NCI-H524 (cell line): ENCODE measurements at places on chromosomes 13 and 19.

GRCh38 chr19:53786744-53787143 lies 37.4 kb downstream of the NLRP12 start:
- DNase-seq = no peak

- no peak for DNase-seq
Measured at GRCh38 chr13:75307370-75307949, 174.5 kb downstream of the TBC1D4 start.

DNA sequence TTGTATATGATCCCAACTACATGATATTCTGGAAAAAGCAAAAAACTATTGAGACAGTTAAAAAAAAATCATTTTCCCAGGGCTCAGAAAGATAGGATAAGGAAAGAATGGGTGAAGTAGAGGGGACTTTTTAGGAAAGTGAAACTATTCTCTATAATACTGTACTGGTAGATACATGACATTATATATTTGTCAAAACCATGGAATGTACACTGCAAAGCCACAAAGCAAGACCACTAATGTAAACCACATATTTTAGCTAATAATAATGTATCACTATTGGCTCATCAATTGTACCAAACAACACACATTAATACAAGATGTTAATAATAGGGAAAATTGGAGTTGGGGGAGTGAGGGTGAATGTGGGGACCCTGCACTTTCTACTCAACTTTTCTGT lies 182.6 kb downstream of the EFNB2 start:
- DNase-seq = no peak

DNA sequence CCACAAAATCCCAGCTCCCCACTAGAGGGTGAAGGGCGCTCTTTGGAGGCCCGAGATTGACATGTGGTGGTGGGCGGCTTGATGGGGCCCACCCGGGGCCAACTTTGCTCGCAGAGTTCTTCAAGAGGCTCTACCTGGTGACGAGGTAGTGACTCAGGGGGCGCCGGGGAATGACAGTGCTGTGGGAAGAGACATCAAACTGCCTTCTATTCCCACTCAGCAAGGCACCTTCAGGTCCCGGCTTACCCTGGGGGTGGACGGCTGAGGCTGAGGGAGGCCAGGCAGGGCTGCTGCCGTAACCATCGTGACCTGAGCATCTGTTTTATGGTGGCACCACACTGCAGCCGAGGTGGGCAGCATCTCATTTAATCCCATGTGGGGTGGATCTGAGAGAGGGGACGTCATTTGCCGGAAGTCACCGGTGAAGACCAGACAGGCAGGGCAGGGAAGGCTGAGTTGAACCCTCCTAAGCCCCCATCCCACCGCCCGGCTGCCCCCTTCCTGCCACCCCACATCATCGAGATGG lies 1.6 kb downstream of the LINGO3 start:
- no peak for DNase-seq

- DNase-seq = no peak
Measured at GRCh38 chr13:107531180-107531579, 684.2 kb downstream of the LIG4 start.

DNA sequence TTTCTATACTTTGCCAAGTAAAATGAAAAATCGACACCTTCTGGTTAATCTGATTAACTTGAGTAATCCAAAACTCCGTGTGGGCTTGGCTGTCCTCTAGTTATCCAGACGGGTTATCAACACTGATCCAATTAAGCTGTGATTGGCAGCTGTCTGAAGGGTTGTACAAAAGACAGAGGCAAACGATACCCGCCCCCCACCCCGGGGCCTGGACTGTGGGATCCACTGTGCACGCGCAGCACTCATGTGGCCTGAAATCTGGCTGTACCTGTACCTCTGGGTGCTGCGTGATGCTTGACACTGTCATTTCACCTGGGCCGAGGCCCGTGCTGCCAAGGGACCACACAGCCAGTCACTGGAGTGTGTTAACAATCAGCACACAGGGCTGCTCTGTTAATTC lies 53.5 kb downstream of the COL4A2 start:
- DNase-seq = peak; percentile 42

- DNase-seq = peak; percentile 30
Measured at GRCh38 chr19:44653977-44654774, 10.5 kb downstream of the PVR start.

DNA sequence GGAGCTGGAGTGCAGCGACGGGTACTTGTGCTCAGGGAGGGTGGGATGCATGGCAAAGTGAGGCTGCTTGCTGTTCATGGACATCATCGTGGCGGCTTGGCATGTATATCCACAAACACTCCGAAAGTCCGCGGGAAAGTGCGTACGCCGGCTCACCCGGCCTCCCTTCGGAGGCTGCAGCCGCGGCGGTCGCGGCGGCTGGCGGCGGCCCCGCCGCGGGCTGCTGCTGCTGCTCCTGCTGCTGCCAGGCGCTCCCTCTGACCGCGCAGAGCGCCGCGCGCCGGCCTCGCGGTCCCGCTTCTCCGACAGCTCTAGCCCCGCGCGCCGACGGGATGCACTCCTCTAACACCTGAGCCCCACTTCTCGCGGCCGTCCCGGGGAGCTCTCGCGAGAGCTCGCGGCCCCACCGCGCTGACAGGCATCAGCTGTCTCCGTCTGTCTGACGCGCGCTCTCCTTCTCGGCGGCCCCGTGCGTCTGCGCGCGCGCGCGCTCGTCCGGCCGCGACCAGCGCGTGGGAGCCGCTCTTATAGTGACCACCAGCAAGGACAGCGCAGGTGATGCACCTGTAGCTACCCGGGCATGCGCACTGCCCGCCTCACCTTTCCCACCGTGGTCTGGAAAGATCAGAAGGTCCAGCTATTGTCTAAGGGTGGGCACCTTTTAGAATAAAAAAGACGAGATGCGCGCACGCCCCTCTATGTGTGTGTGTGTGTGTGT lies at the start of gene POU4F1:
Gene POU4F1, minus strand, starts transcription at position 313 of the 718 bp plus-strand sequence. Its CDS starts 226 bp downstream, at position 87.
- DNase-seq = peak; percentile 73

GRCh38 chr13:68110178-68110768 lies 880.1 kb upstream of the PCDH9 start:
- no peak for DNase-seq

DNA sequence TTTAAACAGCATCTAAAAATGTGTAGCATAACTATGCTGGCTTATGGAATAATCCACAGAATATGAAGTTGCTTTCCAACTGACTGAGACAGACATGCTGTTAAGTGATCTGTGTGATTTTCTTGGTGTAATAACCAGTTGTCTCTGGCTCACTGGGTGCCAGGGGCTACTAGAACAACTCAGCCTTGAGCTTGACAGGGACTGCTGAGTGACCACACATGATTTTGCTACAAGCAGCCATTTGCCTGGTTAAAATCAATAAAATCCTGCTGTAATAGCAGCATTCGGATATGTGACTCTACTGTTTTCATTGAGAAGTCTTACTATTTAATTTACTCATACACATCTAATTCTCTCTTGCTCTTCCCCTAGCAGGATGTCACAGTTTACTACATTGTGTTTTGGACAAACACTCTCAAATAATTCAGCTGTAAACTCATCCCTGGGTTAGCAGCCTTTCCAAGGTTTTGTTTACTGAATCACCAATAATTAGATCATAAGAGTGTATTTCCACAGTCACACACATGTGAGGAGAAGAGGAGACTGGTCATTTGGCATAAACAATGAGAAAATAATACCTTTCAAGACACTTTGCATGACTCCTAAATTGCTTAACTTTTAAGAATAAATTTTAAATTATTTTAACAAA lies 426.2 kb downstream of the PCDH9 start:
- DNase-seq = no peak

DNA sequence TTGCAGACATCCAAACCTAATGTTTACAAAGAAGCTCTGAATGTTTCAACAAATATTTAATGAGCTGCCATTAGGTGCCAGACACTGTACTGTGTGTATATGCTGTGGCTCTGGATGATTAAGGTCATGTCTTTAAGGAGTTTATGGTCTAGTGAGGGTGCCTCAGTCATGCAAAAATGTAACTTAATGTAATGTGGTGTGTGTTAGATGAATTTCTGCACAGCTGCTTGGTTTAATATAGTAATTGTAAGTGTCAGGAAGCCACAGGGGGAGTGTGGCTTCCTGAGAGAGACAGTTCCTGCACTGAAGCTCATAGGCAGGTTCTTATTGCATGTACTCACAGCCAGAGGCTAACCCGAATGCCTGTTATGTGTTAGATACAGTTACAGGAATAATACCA lies 43.3 kb downstream of the SPATA13 start:
- DNase-seq = no peak

DNA sequence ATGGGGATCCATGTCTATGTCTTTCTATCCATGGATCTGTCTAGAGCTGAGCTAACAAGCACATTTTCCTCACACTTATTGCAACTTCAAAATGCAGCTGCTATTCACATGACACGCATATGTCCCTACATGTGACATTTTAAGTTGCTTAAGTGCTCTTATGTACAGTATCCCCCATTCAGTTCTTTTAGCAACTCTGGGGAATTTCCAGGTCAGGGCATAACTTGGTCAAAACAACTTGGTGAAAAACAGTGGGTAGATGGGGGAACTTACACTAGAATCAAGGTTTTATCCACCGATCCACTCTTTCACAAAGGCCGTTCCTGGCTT lies 73.0 kb downstream of the COL4A1 start:
- DNase-seq = no peak

GRCh38 chr13:64371045-64371444 lies 2859.1 kb downstream of the PCDH9 start:
- no peak for DNase-seq

GRCh38 chr19:33618884-33619283 lies 2.9 kb upstream of the CHST8 start:
- no peak for DNase-seq

DNA sequence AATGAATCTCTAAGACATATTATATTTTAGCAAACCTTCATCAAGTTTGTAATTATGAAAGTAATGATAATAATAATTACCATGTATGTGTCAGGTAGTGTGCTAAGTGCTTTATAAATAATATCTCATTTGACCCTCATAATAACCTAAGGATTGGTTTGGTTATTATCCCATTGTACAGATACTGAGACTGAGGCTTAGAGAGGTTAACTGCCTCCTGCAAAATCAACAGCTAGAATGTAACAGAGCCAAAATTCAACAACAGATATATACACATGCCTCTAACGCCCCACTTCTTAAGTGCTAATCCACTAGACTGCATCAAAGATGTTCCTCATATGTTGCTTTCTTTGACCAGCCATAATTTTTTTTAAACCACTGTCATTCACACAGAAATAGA lies 140.8 kb downstream of the ZAR1L start:
- DNase-seq = peak; percentile 6

DNA sequence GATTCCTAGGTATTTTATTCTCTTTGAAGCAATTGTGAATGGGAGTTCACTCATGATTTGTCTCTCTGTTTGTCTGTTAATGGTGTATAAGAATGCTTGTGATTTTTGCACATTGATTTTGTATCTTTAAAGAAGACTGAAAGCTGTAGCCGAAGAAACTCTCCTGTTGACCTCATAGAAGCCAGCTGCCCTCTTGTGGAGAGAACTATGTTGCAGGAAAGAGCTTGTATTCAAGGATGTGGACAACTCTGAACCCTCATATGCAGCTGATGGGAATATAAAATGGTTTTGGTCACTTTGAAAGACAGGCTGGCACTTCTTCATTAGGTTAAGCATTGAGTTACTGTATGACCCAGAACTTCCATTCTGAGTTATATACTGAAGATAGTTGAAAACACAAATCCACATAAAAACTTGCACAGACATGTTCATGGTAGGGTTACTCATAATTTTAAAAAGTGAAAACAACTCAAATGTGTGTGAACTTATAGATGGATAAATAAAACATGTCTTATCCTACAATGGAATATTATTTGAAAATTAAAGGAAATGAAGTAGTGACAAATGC lies 65.8 kb upstream of the SLITRK6 start:
- DNase-seq = peak; percentile 22

DNA sequence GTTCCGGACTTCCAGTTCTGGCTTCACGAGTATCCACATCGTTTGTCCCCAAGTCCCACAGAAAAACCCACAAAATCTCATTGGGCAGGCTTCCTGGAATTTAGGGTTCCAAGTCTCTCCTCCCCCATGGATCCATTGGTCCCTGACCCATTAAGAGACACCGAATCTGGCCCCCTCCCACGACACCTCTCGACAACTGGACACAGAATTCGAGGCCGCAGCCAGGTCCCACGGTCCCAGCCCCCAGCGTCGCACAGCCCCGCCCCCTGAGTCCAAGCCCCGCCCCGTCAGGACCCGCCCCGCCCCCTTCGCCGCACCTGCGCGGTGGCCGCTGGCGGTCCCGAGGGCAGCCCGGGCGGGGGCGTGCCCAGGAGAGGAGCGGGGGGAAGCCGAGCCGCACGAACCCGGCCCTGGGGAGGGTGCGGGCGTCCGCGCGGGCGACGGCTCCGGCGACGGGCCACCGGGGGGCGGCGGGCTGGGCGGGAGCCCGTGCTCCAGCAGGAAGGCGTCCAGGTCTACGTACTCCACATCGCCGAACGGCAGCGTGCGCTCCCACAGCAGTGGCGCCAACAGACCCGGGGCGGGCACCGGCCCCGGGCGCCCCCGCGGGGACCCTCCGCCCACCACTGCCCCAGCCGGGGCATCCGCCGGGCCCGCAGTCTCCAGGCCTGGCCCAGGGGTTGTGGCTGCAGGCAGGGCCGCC lies 1.8 kb downstream of the DBP start:
- DNase-seq = peak; percentile 35

GRCh38 chr19:328025-328505 lies 16.5 kb downstream of the MIER2 start:
- no peak for DNase-seq

DNA sequence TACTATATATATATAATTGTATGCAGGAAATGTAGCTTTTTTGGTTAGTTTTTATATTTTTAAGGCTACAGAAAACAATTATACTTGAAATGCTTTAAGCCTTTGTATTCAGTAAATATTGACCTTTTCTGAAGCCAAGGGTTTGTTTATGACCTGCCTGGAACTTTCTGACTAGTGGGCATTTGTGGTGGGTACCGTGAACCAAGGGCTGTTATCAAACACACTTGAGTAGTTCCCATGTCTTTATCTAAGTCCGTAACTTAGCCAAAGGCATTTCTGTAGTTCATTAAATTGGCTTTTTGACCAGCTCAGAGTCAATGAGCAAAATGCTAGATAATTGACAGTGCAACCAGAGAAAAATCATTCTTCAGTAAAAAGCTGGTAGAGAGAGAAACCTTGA lies 1444.2 kb upstream of the SLC10A2 start:
- DNase-seq = no peak
